NCI-H2171 treated with DMSO at 0.1 percent for 48 hours (cell line): ENCODE measurements at places on chromosomes 2 and 18.

DNA sequence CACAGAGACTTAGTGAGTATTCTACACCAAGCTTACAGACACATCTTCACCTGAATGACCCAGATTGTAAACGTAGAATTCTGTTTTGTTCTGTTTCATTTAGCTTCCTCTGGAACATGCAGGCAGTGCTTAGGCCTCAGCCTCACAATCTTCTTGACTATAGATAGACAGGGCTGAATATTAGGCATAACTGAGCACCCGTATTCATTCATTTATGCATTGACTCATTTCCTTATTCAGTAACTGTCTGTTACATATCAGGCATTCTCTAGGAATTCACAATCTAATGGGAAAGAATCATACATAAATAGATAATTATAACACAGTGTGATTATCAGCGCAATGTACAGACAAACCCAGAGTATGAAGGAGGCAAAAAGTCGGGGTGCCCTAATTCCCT is 124.9 kb upstream of the ETAA1 start:
- DNase-seq = no peak

- no peak for DNase-seq
Measured at GRCh38 chr2:176115883-176116813, at the start of gene HOXD10. Gene HOXD10, plus strand, starts transcription at chr2:176116778. Its CDS starts 56 bp downstream, at chr2:176116834.

DNA sequence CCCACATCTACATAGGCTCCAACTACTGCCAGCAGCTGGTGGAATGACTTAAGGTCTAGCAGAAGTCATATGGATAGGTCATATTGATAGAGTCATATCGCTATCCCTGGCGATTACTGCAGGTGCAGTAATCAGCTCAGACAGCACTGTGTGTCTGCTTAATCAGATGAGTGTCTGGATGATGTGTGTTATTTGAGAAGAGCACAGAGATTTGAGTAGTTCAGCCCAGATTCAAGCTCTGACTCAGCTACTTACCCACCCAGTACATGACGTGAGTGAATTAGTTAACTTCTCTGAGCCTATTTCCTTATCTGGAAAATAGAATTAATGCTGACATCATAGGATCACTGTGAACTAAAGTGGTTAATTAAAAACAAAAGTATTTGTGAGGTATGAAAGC is 78.9 kb downstream of the EHD3 start:
- no peak for DNase-seq

GRCh38 chr2:136308611-136309010 is 190.7 kb upstream of the CXCR4 start:
- no peak for DNase-seq

- no peak for DNase-seq
Measured at GRCh38 chr18:30712383-30712782, 330.2 kb downstream of the DSC3 start.

DNA sequence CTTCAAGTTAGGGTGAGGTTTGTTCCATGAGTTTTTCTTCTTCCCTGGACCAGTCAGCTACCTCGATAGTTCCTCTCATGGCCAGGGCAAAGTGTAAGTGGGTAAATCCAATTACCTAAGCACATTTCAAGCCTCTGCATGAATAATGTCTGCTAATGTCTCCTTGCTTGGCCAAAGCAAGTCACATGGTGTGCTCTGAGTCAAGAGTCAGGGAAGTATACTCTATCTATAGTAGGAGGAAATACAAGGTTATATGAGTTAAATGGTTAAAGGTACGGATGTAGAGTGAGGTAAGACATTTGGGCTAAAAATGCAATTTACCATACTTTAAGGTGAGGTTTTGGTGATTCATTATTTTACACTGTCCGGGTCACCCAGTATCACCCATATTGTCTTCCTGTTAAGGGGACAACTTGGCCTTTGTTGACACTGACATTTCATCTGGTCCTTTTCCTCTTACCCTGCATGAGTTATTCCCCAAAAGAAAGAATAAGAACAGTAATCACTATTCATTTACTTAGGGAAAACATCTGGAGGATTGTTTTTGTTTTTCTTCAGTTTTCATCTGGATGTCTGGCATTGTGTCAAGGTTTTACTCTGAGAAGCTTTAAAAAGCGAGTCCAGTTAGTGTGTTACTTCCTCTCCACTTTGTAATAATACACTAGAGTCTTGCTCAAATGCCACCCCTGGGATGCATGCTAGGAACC is 405.5 kb downstream of the RND3 start:
- DNase-seq = no peak

DNA sequence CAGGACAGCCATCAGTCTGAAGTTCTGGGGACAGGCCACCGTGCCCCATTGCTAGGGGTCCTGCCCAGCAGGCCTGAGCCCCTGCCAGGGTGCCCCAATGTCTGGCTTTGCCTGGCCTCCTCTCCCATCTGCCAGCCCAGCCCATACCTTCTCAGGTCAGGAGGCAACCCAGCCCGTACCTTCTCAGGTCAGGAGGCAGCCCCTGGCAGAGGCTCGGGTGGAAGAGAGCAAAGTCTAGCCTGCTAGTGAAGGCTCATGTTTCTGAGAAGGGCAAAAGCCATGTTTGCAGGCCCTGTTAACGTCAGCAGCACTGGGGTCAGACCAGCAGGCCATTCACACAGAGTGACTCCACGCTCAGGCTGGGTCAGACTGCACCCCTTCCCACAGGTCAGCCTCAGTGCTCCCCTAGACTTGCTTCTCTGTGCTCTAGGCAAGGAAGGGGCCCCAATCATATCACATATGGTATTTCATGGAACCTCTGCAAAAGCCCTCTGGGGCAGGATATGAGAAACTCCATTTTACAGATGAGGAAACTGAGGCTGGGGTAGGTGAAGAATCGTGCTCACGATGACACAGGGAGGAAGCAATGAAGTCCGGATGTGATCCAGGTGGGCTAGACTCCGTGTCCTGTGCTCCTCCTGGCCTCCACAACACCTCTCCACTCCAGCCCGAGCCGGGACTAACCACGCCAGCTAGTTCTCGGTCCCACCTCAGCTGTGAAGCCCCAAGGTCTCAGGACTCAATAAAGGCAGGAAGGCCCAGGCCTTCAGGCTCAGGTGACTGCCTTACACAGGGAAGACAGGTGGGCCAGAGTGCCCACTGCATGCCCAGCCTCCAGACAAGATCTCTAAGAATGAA is 9.5 kb downstream of the SDC1 start:
- no peak for DNase-seq

- no peak for DNase-seq
Measured at GRCh38 chr2:128642821-128643220, 324.2 kb upstream of the HS6ST1 start.
